ENCODE measurements at places on chromosomes 1 and 21.

DNA sequence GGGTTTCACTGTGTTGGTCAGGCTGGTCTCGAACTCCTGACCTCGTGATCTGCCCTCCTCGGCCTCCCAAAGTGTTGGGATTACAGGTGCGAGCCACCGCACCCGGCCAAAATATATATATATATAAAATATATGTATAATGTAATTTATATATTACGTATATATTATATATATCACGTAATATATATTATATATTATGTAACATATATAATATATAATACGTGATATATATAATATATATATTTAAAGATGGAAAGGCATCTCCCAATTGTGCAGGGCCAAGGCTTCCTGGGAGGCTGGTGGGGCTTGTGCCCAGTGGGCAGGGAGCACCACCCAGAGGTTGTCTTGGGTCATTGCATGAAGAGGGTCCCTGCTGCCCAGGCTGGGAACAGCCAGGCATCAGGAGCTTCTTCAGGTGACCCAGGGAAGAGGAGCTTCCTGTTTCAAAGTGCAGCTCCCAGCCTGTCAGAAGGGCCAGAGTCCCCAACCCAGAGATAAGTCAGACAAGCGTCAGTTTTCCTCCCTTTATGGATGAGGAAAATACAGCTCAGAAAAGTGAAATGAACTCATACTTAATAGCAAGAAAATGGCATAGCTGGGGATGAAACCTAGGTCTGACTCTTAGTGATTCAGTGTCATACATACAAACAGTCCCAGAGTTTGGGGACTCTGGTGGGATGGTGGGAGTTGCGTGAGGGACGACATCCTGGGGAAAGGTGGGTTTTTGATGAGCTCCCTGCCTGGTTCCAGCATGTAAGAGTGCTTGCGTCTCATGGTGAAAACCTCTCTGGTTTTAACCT, 12.0 kb downstream of the UBE2Q1 start:
- peak; percentile 73 for DNase-seq

DNA sequence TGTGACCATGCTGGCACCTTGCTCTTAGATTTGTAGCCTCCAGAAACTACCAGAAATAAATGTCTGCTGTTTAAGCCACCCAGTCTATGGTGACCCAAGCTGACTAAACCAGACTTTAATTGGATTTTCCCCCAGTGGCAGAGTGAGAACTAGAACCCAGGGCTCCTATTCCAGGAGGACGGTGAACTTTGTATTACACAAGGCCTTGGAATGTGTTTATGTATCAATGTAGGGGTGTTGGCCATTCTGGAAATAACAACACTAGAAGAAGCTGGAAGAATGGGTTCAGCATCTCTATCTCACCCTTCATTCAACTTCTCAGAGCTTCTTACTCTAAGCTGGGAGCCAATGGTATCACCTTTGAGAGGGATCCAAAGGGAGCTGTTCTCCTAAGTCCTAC, 37.0 kb downstream of the ARHGEF11 start:
- no peak for DNase-seq

DNA sequence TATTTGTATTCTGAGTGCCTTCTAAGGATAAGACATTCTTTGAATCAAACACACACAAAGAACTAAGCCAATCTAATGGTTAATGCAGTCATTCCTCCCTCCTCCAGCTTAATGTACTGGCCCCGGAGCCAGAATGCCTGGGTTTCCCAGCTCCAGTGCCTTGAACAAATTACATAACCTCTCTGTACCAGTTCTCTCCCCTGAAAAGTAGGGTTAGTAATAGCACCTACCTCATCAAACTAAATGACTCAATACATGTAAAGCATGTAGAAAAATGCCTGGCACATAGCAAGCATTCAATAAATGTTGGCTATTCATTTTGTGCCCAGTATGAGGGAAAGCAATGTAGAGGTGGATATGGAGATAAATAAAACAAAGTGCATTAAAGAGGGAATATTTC, 14.0 kb downstream of the C1orf52 start:
- no peak for DNase-seq

- peak; percentile 36 for DNase-seq
These were observed 6.6 kb downstream of the LDLRAD2 start for GRCh38 chr1:21818656-21819055.

DNA sequence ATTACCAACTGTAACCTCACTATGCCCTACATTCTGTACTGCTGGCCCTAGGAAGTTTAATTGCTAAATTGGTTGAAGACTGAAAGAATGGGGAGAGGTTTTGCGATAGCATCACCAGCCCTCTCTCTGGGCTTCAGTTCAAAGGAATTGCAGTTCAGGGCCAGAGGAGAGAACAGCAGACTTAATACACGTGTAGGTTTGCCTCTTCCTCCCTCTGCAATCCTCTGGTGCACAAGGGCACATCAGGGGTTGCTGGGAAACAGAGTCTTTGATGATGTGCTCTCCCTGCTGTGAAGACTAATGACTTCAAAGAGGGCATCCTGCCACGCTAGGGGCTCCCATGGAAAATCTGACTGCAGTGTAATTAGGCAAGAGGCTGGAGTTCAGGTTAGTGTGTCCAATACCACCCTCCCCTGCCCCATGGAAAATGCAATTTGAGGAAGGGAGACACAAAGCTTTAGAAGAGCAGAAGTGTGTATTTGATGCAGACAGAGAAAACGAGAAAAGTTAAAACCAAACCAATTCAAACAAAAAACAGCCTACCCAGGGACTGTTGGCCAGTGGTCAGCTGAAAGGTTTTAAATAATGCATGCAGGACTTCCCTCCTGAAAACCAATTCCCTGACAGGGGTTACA, 167.9 kb downstream of the ASTN1 start:
- no peak for DNase-seq

GRCh38 chr1:44035726-44036408, 4.6 kb upstream of the SLC6A9 start:
- DNase-seq = no peak

DNA sequence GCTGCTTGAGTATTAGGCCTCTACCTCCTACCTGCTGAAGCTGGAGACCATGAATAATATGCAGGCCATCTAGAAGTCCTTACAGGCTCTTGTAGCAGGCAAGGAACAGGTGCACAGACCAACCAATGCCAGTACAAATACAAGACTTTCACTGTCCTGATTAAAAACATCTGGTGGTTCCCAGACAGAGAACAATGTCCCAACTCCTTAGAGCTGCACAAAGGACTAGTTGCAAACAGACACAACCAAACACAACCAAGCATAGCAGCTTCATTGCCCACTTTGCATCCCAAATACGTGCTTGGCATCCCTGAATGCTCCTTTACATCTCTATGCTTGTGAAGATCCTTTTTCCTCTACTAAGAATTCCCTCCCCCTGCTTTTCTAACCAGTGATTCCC, 98.1 kb upstream of the CXADR start:
- no peak for DNase-seq

DNA sequence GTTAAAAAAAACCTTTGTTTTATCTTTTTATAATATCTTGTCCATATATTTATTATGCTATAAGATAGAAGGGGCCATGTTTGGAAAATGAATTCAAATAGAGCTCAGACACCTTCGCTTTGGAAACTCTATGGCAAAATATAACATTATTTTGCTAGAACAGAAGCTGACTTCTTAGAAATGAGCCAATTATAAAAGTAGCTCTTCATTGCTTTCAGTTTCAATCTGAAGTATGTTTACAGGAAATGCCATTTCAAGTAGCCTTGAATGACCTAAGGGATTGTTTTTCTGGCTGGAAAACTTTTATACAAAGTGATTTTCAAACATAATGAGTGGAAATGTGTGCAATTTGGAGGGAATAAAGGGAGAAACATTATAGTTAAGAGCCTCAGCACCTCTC, 37.8 kb upstream of the GBP5 start:
- DNase-seq = no peak

DNA sequence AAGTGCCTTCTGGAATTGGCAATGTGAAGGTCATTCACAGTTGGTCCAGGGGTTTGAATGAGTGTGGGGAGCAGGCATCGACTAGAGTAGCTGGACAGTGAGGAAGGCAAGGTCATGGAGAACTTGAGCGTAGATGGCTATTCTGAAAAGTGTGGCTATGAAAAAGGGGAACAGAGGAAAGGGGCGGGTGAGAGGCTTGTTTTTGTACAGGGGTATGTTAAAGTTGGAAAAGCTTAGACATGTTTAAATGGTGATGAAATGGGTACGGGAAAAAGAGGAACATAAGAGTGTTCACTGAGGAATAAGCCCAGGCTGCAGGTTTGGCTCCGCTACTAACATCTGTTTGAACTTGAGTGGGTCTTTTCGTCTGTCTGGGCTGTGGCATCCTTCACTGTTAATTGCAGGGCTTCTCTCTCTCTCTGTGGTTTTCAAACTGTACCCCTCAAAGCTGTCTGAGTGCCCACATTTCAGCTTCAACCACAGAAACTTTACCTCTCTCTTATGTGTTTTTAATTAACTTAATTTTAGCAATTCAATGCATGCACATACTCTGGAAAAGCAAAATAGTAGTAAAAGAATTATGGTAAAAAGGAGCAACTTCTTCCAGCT, 70.8 kb upstream of the COA6 start:
- no peak for DNase-seq

DNA sequence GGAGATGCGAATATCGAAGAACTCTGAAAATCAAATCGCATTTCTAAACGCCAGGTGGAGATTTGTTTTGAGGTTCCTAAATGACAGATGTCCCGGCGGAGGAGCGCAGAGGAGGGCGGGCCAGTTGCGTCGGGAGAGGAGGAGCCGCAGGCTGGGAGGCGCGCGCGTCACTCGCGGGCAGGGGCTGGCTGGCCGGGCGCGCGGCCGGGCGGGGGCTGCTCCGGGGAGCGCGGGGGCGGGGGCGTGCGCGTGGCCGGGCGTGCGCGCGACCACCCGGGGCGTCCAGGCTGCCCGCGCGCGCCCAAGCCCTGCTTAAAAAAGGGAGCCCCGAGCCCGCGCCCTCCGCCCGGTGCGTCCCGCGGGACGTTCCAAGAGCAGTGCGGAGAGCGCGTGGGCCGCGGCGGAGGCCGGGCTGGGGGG, 47.3 kb downstream of the H3-3A start:
- peak; percentile 90 for DNase-seq

DNA sequence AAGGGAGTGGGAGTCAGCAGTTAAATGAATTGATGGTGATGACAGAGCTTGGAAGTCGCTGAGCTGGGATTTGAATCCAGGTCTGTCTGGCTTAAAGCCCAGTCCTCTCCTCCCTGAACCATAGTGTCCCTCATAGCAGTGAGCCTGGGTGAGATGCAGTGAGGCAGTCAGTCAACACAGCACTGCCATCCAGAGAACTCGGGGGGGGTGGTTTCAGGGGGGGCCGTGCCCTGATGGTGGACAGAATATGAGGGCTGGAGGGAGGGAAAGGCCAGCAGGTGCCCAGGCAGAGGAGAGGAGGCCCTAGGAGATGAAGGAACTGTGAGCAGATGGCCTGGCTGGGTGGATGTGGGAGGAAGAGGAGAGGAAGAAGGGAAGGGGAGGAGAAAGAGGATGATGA, 405.6 kb downstream of the PTPRU start:
- no peak for DNase-seq

- DNase-seq = no peak
These were observed 31.5 kb downstream of the RIMS3 start for GRCh38 chr1:40633931-40634376.

DNA sequence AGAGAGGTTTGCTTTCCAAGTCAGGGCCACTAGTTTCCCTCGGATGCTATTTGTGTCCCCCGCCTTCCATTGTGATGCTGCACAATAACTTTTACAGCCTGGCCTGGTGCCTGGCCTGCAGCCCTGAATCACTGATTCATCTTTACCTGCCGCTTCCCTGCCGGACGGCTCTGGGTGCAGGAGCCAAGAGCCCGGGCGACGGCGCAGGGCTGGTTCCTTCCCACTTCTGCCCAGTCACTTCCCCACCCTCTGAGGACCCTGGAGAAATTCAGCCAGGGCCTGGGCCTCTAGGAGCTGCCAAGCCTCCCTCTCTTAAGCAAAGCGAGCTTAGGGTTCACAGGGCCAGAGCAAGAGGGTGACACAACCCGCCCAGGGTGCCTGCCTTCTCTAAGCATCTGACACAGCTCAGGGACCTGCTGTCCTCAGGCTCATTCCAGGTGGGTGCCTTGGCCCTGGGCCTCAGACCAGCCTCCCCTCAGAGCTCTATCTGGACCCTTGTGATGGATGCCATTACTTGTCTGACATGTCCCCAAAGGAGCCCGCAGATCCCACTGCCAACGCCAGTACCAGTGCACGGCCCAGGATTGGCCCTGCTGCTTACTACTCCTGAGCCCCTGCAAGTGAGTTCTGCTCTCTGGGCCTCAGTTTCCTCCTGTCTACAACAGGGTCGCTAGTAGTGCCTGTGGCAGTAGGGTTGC, 381.0 kb upstream of the VAMP3 start:
- no peak for DNase-seq

DNA sequence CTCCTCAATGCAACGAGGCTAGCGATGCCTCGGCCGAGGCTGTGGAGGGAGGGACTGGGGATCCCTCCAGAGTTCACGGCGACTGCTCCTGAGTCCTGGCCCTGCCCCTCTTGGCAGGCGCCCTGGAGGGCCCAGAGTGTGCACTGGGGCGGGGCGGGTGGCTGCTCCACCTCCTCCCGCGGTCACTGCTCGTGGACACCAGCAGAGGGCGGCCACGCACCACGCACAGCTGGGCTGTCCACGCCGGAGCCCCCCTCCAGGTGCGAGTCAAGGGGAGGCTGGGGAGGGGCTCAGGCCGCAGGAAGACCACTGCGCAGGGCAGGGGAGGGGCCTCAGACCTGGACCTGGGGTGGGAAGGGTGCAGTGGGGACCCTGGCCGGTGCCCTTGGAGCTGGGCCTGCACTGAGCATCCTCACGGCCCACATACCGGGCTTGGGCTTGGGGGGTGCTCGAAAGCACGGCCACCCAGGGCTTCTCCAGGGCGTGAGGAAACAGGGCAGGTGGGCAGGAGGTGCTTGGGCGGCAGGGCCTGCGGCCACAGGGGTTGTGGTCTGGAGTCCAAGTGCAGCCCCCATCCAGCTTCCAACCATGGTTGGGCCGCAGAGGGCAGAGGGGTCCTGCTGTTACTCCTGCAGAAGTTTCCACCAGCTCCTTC, 20.6 kb upstream of the TTC34 start:
- peak; percentile 27 for DNase-seq

DNA sequence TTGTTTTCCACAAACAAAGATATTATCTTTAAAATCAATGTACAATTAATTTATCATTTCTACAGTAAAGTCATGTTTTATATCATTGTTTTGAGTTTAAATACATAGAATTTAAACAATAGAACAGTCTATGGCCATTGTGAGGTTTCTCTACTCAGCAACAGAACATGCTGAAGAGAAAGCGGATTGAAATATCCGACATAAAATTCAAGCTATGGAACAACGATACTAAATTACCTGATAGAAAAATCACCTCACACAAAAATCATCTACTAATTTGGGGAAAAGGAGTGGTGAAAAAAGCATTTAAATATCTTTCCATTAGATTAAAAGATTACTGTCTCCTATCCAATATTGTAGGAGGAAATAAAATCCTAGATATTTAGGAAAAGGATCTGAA, 12.6 kb downstream of the CDKN2C start:
- no peak for DNase-seq

GRCh38 chr1:74011736-74012135, 186.2 kb downstream of the LRRIQ3 start:
- DNase-seq = no peak

GRCh38 chr1:169217636-169218035, 111.1 kb downstream of the ATP1B1 start:
- DNase-seq = no peak

GRCh38 chr1:205235951-205236350, 8.2 kb downstream of the TMCC2 start:
- no peak for DNase-seq

All from Caco-2 (cell line).